Heart right ventricle (tissue), 16 donors: ENCODE measurements at places on chromosomes 6 and 20. TPM values are rescaled to one million over a fixed set of nuclear protein-coding genes. Genes with fewer than 3 reads are reported as not detected.

Gene WFDC10B
- not detected for polyA plus RNA-seq

Gene BPIFB2
- not detected for polyA plus RNA-seq

Gene VWA7
- polyA plus RNA-seq: 6.6 TPM

Gene WFDC12
- not detected for polyA plus RNA-seq

Gene TREM1
- polyA plus RNA-seq: 12.4 TPM

Gene ELOVL2
- 3.3 TPM for polyA plus RNA-seq

Gene SNAI1
- 3.2 TPM for polyA plus RNA-seq

Gene SLC22A2
- not detected for polyA plus RNA-seq

Gene UBE2J1
- 13.7 TPM for polyA plus RNA-seq
